Stimulated activated CD4-positive, alpha-beta T cell treated with anti-CD3 and anti-CD28 coated beads, Interleukin-4, amount 100 ng/mL, for 4 hours (primary cell): ENCODE measurements at places on chromosomes 5 and 9.

- DNase-seq: no peak
Measured at GRCh38 chr5:174221436-174221835, 175.9 kb downstream of the NSG2 start.

DNA sequence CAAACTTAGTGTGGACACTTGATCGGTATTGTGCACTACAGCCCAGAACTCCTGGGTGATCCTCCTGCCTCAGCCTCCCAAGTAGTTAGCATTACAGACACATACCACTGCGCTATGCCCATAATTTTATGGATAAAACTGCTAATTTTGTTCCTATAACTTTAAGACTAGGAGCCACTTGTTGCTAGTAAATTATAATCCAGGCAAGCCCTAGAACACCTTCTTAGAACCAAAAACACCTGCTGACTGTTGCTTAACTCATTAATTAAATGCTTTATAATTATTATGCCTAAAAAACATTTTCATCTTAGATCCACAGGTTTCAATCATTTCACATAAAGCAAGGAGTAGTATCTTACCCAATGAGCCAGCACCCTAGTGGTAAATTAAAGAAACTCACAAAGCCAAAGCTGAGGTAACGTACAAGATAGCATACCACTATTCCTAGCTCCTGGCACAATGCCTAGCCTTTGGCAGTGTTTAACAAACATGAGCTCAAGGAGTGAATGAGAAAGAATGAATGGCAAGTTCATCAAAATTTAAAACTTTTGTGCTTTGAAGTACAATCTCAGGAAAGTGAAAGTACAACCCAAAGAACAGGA, 5.4 kb downstream of the MRPS27 start:
- no peak for DNase-seq

DNA sequence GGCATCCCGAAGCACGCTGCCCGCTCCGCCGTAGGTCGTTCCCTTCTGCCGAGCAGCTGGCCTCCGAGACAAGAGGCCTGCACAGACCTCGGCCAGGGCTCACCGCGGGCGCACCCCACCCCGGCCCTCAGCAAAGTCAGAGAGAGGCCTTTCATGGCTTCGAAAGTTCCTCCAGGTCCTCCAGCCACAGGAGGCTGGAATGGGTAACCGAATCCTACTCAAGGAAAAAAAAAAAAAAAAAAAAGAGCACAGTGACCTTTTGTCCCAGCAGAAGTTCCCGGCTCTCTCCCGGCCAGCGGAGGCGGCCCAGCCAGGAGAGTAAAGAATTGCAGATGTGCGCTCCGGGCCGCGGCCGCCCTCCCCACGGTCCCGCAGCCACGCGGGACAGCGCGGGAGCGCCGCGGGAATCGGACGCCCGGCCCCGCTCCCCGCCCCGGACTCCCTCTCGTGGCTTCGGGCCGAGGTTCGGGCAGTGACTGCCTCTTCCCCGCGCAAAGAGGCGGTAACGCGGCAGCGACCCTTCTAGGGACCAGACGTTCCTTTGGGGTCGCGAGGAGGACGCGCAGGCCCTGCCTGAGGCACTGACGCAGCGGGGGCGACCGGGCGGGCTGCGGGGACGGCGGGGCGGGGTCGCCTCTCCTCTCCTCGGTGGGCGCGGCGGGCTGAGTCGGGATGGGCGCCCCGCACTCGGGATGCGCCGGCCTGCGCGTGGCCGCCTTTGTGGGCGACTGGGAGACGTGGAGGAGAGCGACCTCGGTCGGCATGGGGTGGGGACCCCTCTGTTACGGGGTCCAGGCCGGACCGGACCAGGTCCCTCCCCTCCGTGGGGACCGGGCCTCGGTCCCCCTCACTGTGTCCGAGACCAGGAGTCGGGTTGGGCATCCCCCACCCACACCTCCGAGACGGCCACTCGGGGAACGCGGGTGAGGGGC, 754 bp downstream of the GFPT2 start:
- DNase-seq: no peak

DNA sequence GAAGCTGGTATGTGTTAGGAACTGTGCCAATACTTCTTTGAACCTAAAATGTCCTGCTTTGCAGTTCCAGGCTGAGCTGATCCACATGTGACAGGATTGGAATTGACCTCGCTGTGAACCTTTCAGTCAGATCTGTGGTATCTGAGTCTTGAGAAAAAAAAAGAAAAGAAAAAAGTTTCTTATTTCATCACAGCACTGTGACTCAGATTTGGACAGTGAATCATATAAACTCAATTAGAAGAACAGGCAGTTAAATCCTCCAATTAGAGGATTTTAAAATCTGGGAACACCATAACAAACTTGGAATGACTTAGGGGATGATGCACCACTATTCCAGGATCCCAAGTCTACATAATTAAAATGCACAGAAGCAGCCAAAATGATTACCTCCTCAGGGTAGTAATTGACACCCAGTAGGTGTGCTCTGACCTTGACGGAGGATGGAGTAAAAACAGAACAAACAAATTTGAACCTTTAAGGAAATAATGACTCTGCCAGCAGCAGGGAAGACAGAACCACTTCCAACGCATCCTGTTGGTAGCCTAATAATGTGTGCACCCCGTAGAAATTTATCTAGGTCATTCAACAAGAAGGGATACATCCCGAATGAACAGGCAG, 57.8 kb upstream of the RAI14 start:
- no peak for DNase-seq

DNA sequence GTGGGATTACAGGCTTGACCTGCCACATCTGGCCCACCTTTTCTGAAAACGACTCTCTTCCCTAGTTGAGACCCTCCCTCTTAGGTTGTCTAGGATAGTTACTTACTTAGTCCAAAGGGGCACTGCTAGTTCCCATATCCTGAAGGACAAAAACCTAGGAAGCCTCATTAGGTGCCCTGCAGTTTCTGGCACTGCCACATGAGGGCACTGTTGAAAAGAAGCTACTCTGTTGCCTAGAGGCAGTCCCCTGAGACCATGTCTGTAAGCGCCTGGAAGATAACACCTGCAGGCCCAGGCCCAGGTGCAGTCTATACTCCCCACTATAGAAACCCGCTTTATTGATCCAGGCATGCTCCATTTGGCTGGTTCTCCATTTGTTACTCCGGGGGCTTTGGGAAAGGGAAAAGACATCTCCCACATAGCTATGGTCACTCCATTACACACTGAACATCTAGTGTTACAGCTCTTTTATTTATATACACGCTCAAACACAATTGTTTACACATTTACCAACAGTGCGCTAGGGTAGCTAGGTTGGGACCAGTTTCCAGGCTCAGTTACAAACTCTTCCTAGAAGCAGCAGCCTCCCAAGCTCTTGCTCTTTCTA, 73.4 kb upstream of the PPARGC1B start:
- peak; percentile 9 for DNase-seq
